Prostate gland (tissue), 2 donors: ENCODE measurements at places on chromosomes 5 and 9.

- DNase-seq: no peak
- H3K4me3 ChIP-seq: no peak overlapping the region
- H3K36me3 ChIP-seq: no peaks in the 10 kb centered on the region
- no peaks in the 10 kb centered on the region for H3K27me3 ChIP-seq
These were observed 99.5 kb upstream of the PRSS3 start for GRCh38 chr9:33695856-33696255.

GRCh38 chr9:73116031-73116430, 35.6 kb upstream of the ANXA1 start:
- no peaks in the 10 kb centered on the region for H3K36me3 ChIP-seq
- peak overlapping the region; percentile 69 for H3K27ac ChIP-seq

- H3K27ac ChIP-seq: no peak overlapping the region
- H3K36me3 ChIP-seq: no peaks in the 10 kb centered on the region
- no peak overlapping the region for H3K4me3 ChIP-seq
- no peaks in the 10 kb centered on the region for H3K27me3 ChIP-seq
- H3K4me1 ChIP-seq: no peaks in the 10 kb centered on the region
These were observed 493.5 kb upstream of the WWC1 start for GRCh38 chr5:167797933-167798332.

DNA sequence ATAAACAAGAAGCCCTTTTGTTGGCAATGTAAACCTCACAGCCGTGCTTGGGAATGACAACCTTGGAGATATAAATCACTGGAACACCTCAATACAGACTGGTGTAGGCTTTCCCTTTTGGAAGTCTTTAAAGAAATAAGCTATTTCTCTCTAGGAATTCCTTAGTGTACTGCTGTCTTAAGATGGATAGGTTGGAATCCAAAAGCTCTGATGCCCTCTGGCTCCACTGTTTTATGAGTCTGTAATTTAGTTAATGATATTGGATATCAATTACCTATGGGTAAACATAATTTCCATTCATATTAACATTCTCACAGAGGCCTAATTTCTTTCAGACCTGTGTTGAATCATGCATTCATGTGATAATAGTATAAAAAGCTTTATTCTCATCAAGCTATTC, 435.9 kb upstream of the MPDZ start:
- H3K36me3 ChIP-seq: no peaks in the 10 kb centered on the region
- no peaks in the 10 kb centered on the region for H3K4me1 ChIP-seq
- H3K27ac ChIP-seq: no peak overlapping the region
- no peak overlapping the region for H3K4me3 ChIP-seq
- no peaks in the 10 kb centered on the region for H3K27me3 ChIP-seq

DNA sequence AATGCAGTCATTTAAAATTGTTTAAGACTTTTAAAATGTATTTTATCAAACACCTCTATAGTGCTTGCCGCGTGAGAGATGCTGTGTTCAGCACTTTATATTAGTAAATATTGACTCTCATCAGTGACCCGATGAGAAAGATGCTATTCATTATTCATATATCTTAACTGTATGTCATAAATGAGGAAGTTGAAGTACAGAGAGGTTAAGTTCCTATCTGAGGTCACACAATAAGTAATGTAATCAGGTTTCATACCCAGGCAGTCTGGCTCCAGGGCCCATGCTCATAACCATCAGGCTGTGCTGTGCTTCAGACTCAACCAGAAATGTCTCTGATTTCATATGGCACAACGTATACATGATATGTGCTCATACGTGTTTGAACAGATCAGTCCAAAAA, 119.0 kb downstream of the SV2C start:
- H3K27me3 ChIP-seq: no peaks in the 10 kb centered on the region
- H3K4me3 ChIP-seq: no peak overlapping the region
- H3K27ac ChIP-seq: no peak overlapping the region
- H3K4me1 ChIP-seq: no peaks in the 10 kb centered on the region

GRCh38 chr5:51225789-51226742, 157.2 kb upstream of the ISL1 start:
- H3K27ac ChIP-seq: no peak overlapping the region
- no peak for DNase-seq
- H3K4me3 ChIP-seq: no peak overlapping the region
- no peaks in the 10 kb centered on the region for H3K27me3 ChIP-seq

DNA sequence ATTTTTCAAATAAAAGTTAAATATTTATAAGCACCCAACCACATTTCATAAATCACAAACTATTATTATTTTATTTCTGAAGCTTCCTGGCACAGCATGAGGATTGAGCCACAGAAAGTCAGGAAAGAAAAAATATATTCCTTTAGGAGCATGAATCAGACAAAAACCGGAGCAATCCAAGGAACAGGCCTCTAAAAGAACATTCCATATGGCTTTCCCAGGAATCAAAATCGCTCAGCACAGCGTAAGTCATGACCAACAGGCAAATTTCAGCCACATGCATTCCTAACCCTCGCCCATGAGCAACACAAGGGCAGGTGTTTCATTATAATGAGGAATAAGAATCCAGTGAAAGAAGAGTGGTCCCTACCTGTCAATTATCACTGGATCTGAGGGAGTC, 26.7 kb downstream of the EBF1 start:
- H3K36me3 ChIP-seq: no peaks in the 10 kb centered on the region
- no peaks in the 10 kb centered on the region for H3K27me3 ChIP-seq
- no peak for DNase-seq
- no peaks in the 10 kb centered on the region for H3K4me1 ChIP-seq

GRCh38 chr5:120155873-120156272, 308.2 kb upstream of the PRR16 start:
- no peaks in the 10 kb centered on the region for H3K36me3 ChIP-seq
- H3K4me1 ChIP-seq: no peaks in the 10 kb centered on the region
- H3K27ac ChIP-seq: no peak overlapping the region
- no peaks in the 10 kb centered on the region for H3K27me3 ChIP-seq
- no peak for DNase-seq
